T-helper 1 cell (primary cell): ENCODE measurements at places on chromosomes 3 and 15.

DNA sequence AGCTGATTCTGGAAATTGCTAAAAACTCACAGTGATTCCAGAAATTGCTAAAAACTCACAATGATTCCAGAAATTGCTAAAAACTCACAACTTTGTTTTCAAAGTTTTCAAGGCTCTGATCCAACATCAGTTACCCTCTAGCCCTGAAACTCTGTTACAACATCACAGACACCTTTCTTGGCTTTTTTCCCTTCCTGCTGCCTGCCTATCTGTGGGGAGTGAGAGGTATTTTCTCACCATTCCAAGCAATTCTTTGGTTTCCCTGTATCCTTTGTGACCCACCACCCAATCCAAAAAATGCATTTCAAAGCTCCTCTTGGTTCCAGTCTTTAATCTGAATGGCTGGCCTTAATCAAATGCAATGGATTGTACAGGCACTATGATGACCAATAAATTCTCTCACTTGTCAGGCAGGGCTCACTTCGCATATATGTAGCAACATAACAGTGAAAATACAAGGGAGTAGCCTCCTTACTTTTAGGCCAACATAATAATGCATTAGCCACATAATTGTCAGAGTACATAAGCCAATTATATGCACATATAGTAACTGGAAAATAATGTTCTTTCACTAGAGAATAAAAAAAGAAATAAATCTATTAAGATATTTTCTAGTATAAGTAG, 1139.0 kb downstream of the ROBO2 start:
- DNase-seq, result no peak

GRCh38 chr3:75048650-75049049, 434.2 kb upstream of the CNTN3 start:
- no peak for DNase-seq

DNA sequence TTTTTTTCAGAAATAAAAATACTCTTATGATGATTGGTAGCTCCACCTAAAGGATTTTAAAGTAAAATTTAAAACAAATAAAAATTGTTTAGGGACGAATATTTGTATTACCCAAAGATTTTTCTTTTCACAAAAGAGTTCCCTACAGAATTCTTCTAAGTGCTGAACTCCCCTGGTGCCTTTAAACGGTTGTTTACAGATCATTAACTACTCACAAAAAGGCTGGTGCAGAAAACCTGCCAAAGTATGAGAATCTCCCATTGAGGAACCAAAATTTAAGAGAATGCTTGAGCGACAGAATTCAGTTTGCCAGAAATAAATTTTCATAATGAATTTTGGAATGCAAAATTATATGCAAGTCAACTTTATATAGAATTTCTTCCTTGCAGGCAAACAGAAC, 497.8 kb upstream of the NR2F2 start:
- no peak for DNase-seq

- DNase-seq, result no peak
These were observed 20.2 kb upstream of the CDCP1 start for GRCh38 chr3:45166321-45166879.

GRCh38 chr3:29644261-29644660, 363.4 kb downstream of the RBMS3 start:
- DNase-seq, result no peak

GRCh38 chr3:194766845-194767244, 81.2 kb downstream of the FAM43A start:
- DNase-seq, result no peak

DNA sequence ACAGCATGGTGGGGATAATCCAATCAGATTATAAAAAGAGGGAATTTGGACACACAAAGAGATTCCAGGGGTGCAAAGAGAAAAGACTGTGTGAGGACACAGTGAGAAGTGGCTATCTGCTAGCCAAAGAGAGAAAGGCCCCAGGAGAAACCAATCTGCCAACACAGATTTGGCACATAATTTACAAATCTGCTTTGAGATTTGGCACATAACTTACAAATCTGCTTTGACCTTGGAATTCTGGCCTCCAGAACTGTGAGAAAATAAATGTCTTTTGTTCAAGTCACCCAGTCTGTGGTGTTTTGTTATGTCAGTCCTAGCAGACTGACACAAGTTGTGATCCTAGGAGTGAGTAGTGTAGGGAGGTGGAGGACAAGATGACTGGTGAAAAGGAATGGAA, 3.5 kb upstream of the TM4SF18 start:
- no peak for DNase-seq
